Stimulated activated CD8-positive, alpha-beta memory T cell treated with anti-CD3 and anti-CD28 coated beads, Interleukin-4, amount 100 ng/mL, for 1 hour (primary cell): ENCODE measurements at places on chromosomes 7 and 10.

GRCh38 chr10:13844651-13845050, 257.9 kb downstream of the PRPF18 start:
- no peak for DNase-seq

DNA sequence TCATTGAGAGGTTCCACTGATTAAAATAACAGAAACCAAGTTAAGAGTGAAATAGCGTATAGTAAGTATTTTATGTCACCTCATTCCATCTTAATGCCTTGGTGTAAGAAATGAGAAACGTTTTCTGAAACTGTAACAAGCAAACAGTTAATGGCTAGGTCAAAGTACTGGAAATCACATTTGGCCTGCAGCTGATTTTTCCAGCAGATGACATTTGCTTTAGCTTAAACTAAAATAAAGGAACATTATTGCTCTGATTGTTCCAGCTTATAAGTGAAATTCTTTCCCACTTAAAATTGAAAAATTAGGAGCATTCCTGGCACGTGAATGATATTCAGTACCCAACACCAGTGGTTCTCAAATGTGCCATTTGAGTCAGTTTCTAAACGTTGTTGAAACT, 213.6 kb upstream of the DPP6 start:
- no peak for DNase-seq

- no peak for DNase-seq
Measured at GRCh38 chr7:20013536-20013935, 203.6 kb downstream of the MACC1 start.

GRCh38 chr7:92848851-92849250, 12.5 kb upstream of the CDK6 start:
- no peak for DNase-seq

DNA sequence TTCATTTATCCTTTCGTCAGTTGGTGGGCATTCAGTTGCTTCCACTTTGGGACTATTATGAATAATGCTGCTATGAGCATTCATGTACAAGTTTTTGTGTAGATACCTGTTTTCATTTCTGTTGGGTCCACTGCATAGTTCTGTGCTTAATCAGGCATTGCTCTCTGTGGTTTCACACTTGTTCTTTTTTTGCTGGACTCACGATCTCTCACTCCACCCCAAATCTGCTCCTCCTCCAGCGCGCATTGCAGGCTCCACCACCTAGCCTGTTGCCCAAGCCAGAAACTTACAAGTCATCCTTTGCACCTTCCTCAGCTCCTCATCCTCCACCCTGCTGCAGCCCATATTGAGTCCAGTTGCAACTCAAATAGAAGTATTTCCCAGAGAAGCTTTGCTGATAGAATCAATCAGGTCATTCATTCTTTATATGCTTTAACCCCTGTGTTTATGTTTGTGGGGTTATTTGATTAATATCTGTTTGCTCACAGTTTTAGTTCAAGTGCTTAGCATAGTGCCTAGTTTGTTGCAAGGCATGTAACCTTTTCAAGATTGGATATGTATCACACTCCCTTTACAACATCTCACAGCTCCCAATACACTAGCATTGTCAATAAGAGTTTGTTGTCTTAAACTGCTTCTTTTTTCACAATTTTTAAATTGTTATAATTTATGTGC, 16.6 kb upstream of the AFAP1L2 start:
- no peak for DNase-seq

- DNase-seq: no peak
Measured at GRCh38 chr10:101905251-101905650, 61.7 kb upstream of the KCNIP2 start.

DNA sequence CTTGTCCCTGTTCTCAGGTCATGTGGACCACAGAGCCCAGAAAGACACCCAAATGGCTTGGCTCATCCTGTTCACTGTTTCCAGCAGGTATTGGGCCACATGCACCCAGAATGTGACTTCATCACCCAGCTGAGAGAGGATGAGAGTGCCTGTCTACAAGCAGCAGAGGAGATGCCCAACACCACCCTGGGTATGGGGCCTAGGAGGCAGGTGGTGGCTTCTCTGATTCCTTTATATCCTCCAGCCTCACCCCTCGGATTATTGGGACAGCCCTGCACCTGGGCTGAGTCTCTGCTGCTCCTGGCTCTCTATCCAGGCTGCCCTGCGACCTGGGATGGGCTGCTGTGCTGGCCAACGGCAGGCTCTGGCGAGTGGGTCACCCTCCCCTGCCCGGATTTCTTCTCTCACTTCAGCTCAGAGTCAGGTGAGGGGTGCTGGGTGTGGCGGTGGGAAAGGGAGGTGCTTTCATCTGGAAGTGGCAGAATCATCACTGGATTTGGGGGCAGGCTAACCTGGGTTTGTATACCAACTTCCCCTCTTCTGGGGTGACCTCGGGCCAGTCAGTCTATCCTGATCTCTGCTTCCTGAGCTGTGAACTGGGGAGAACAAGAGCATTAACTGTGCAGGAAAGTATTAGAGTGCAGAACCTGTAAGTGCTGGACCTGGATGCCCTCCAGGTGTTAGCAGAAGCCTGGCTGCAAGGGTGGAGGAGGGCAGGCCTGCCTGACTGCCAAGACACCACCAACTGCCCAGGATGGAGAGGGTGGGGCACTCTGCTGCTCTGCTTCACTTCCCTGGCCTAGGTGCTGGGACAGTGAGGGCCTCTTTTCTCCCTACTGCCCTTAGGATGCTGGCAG, 5.2 kb downstream of the GHRHR start:
- no peak for DNase-seq

DNA sequence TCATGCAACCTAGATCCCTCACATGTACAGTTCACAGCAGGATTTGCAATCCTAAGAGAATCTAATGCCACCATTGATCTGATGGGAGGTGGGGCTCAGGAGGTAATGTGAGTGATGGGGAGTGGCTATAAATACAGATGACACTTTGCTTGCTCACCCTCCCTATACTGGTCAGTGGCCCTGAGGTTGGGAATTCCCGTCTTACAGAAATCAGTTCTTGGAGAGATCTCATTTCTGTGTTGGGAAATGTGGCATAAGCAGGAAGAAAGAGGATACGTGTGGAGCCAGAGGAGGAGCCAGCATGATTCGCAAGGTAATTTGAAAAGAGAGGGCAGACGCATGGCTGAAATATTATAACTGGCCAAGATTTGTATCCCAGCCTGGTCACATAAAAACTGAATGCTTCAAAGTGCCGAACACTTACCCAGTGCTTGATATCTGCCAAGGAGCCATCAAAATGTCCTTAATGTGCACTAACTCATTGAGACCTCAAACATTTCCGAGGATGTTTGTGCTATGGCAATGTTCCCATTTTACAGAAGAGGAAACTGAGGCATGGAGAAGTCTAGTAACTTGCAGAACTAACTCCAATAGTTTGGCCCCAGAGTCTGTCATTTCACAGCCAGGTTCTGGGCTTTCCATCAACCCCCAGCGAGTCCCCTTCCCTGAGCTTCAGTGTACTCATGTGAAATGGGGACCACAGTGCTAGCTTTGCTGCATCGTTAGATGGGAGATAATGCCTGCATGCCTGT, 5.5 kb upstream of the IKZF1 start:
- no peak for DNase-seq

DNA sequence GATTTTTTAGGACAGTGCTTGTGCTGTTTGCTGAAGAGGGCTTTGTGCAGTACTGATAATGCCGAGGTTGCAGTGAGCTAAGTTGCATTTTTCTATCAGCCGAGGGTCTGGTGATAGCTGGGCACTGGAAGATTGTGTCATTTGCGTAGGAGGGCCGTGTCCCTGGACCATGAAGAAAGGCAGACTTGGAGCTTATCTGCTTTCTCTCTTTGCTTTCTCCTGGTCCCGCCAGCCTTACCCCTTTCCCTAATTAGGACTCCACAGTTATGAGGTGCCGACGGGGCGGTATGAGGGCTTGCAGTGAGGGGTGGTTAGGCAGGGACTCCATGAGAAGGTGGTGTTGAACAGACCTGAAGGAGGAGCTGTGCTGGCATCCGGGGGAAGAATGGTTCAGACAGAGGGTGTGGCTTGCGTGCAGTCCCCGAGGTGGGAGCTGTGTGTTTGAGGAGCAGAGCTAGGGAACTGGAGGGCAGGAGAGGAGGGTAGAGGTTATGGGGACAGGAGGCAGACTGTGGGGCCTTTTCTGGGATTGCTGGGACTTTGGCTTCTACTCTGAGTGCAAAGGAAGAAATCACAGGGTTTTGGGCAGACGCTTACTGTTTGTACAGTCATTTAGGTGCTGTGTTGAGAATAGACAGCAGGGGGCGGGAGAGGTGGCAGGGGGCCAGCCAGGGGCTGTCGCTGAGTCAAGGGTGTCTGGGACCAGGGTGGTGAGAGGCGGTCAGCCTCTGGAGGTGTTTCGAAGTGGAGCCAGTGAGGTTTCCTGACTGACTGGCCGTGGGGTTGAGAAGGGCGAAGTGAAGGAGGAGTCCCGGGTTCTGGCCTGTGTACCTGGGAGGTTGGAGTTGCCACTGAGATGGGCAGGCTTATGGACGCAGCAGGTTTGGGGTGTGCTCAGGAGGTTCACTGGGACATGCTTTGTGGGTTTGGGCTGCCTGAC, 43.4 kb downstream of the PRF1 start:
- peak; percentile 54 for DNase-seq

DNA sequence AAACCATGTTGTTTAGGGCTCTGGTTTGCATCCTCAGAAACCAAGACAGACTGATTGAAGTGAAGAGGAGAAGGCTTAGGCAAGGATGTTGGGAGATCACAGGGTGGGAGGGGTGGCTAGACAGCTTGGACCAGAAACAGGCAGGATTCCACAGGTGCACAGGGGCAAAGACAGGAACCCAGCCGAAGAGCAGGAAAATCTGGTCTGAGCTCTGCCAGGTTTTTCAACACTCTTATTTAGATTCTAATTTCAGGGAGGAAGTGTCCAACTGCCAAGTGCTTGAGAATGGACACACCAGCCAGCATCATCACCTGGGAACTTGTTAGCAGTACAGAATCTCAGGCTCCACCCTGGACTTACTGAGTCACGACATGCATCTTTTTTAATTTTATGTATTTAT, 93.8 kb downstream of the MARCHF5 start:
- DNase-seq: no peak

GRCh38 chr7:69276011-69276729, 322.1 kb upstream of the AUTS2 start:
- DNase-seq: no peak

GRCh38 chr7:5495581-5496375, 72.1 kb upstream of the TNRC18 start:
- DNase-seq: no peak

GRCh38 chr10:43339136-43339535, 32.3 kb upstream of the FXYD4 start:
- no peak for DNase-seq

GRCh38 chr7:133561396-133561795, 308.5 kb downstream of the EXOC4 start:
- no peak for DNase-seq

DNA sequence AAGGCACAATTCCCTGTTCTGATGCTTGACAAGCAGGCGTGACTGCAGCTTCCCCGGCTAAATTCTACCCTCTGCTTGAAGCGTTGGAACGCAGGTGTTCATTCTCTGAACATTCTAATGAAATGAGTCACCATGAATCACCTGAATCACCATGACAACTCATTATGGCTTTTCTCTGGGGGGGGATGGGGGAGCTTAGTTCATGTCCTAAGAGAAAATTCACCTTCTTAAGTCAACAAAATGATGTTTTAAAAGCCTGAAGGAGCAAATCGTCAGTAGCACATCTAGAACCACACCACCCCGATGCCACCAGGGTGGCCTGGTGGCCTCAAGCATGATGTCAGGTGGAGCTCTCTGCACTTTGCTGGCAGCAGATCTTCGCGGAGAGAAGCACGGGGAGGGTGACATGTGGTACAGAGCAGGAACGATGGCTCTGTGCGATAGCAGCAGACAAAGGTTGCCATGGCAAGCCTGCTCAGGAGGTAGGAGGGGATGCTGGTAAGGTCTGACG, 33.7 kb downstream of the DDC start:
- peak; percentile 5 for DNase-seq

DNA sequence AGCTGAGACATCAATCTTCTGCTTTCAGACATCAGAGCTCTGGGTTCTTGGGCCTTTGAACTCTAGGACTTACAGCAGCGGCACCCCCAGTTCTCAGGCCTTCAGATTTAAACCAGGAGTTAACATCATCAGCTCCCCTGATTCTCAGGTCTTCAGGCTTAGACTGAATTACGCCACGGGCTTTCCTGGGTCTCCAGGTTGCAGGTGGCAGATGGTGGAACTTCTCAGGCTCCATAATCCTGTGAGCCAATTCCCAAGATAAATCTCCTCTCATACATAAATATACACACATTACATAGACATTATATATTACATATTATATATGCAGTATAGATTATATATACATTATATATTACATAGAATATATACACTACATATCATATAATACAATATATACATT, 408.9 kb upstream of the AUTS2 start:
- DNase-seq: no peak

DNA sequence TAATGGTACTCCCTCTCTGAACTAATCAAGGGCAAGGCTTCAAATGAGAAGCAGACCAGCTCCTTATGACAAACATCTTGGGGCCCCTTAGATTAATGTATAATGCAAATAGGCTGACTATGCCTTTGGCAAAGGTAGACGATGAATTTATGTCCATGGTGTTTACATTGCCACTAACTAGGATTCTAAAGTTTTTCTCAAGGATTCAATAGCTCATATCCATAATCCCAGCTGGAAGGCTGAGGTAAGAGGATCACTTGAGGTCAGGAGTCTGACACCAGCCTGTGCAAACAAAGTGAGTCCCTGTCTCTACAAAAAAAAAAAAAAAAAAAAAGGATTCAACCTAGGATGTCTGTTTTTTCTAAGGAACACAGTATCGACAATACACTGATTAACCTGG, 96.5 kb downstream of the ORC5 start:
- no peak for DNase-seq

- no peak for DNase-seq
Measured at GRCh38 chr7:106129291-106129690, 17.2 kb upstream of the SYPL1 start.

- no peak for DNase-seq
Measured at GRCh38 chr7:129494041-129494440, 8.3 kb upstream of the SMKR1 start.

GRCh38 chr7:135924302-135924701, 52.9 kb downstream of the MTPN start:
- DNase-seq: no peak

DNA sequence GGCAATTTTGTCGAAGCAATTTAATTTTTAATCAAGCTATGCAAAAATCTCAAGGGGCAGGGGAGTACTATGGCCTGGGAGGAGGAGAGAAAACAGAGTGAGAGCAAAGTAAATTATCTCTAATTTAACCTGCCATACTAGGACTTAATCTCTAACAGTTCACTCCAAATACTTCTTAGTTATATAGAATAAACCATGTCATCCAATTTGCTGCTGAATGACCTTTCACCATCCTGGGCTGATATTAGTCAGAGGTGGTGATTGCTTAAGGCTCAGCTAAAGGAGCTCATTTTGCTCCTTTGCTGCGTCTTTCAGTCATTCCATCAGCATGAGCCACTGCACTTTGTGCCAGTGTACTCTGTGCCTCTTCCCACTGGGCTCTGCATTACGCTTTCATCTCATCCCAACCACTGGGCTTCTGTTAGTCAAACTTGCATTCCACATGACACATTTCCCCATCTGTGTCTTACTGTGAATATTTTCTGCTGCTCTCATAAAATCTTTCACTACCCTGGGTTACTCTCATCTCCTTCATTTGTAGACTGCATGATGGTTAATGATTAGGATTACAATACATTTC, 84.3 kb downstream of the CD36 start:
- no peak for DNase-seq
